Left ventricle myocardium inferior (tissue), 1 donor: ENCODE measurements at places on chromosomes 1 and 21.

DNA sequence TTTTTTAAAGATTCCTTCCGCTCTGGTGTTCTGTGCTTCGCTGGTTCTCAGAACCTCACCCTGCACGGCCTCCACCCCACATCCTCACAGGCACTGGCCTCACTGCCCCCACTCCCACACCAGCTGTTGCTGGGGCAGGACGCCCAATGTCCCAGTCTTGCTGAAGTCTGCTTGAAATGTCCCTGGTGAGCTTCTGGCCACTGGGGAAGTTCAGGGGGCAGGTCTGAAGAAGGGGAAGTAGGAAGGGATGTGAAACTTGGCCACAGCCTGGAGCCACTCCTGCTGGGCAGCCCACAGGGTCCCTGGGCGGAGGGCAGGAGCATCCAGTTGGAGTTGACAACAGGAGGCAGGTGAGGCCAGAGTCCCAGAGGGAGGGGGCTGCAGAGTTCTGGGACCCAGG, at the start of gene C1QA:
TSS of gene C1QA (plus strand) at position 276 of the 400 bp plus-strand sequence. CDS start 989 bp downstream, outside the sequence.
- DNase-seq = peak; percentile 62

DNA sequence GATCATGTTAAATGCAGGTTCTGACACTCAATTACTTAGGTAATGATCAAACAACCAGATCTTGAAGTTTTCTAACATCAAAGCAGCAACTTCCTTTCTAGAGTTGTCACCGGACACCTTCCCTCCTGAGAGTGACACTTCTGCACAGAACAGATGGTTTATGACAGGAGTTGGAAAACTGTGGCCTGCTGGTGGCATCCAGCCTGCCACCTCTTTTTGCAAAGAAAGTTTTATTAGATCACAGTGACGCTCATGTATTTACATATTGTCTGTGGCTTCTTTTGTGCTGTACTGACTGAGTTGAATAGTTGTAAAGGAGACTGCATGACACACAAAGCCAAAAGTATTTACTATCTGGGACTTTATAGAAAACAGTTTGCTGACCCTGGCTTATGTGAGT, 28.3 kb downstream of the DDR2 start:
- no peak for DNase-seq

DNA sequence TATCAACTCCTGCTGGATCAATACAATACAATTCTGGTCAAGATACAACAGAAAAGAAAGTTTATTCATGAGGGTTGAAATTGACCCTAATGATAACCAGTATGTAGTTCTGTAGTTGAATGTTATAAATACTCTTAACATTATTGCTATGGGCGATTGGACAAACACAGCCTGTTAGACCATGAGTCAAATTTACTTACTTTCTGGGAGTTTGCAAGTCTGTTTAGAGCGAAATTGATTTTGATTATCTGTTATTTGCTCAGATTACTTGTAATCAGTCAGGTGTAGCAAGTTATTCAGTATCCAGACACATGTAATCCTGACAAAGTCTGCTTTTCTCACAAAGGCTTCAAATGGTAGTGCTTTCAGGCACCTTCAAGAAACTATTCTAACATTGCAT, 216.6 kb upstream of the B3GALT2 start:
- DNase-seq = no peak

DNA sequence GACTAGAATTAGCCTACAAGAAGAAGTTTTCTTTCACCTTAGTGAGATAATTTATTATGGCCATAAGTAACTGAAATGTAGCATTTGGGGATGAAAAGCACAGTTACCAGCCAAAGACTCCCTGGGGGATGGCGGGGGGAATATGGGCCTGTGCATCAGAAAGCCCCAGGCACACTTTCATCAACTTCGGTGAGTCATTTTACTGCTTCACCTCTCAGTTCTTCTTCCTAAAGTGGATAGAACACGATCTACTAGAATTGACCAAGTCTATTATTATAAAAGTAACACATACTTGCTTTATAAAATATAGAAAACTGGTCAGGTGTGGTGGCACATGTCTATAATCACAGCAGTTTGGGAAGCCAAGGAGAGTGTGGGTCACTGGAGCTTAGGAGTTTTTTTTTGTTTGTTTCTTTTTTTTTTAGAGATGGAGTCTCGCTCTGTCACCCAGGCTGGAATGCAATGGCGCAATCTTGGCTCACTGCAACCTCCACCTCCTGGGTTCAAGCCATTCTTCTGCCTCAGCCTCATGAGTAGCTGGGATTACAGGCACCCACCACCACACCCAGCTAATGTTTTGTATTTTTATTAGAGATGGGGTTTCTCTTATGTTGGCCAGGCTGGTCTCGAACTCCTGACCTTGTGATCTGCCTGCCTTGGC, 141.8 kb downstream of the ZZZ3 start:
- no peak for DNase-seq

GRCh38 chr1:213960963-213961362, 26.8 kb upstream of the PROX1 start:
- no peak for DNase-seq

DNA sequence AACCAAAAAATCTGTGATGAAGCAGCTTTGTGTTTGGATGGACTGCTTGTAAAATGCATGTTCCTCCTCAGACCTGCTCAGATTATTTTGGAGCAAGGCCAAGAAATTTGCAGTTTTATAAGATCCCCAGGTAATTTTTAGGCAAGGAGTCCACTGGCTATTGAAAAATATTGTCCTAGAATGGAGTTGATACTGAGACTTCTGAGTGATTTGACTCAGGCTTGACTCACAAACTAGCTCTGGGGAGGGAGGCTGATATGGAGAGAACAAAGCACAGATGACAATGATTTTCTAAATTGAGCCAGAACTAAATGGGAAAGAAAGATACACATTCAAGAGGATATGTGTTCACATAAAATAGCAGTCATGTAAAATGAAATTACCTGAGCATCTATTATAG, 36.7 kb downstream of the AGL start:
- DNase-seq = no peak

DNA sequence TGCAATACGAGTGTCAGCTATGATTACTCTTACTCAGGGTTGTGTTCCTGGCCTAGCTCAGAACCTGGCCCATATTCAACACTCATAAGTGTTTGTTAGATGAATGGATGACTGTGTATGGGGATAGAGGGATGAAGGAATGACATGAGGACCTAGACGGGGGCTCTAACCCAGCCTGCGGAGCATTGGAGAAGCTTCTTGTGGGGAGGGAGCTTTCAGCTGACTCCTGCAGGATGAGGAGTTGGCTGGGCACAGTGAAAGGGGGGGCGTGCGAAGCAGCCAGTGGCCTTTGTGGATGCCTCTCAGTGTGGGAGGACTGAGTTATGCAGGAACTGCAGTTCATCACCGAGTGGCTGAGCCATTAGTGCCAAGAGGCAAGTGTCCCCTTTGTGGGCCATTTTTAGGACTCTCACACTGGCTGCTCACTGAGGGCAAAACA, 1.2 kb upstream of the EXTL1 start:
- DNase-seq = no peak

- no peak for DNase-seq
Observed at GRCh38 chr1:227396539-227397353, 78.5 kb upstream of the CDC42BPA start.

DNA sequence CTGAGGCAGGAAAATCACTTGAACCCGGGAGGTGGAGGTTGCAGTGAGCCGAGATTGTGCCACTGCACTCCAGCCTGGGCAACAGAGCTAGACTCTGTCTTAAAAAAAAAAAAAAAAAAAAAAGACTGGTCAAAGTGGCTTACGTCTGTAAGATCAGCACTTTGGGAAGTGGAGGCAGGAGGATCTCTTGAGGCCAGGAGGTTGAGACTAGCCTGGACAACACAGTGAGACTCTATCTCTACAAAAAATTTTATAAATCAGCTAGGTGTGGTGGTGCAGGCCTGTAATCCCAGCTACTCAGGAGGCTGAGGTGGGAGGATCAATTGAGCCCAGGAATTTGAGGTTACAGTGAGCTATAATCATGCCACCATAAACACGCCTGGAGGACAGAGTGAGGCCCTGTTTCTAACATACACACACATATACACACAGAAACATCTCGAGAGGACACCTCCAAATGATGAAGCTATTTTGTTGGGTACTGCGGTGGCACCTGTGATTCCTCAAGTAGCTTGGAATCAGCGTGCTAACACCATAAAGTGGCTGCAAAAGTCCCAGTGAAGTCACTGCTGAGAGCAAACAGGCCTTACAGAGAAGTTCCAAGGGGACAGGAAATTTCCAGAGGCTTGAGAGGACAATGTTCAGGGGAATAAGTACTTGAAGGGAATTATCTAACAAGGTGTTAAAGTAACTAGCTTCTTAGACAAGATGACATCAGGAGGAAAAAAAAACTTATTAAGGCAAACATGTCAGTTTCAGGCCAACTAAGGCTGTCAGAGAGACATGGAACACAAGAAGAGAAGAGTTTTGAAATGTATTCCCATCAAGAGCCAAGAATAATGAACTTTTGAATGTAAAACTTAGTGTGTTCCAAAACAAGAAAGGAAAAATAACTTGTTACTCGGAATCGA, 1.3 kb downstream of the NADK start:
- DNase-seq = no peak

DNA sequence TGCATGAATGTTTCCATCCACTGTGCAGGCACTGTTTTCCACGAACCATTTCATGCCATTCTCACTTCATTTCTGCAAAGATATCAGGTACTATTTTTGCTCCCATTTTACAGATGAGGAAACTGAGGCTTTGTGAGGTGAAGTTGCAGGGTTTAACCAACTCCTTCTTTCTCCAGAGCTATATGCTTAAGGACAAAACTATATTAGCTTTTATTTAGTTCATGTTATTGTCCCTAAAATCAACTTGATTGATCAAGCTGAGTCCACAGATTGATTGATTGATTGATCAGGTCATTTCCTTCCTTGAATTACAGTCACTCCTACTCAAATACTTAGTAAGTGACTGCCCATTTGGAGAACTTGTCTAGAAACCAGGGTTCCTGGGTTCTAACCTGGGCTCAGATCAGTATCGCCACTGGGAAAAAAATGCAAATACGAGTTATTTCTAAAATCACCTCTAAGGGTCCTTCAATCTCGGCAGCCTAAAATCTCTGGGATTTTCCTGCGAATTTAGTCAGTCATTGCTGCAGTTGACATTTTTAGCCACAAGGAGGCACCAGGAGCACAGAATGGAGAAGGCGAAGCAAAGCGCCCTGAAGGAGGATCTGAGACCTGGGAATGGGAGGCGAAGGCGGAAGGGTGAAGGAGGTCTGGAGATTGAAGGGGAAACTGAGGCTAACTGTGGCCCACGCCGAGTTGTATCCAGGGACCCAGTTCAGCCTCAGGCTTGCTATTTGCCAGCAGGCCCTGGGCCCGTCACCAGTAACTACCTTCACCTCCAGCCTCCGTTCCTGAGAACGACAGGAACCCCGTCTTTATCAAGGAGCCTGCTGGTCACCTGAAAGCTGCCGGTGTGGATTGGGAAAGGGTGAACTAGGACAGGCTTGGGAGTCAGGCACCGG, 14.3 kb upstream of the MUL1 start:
- peak; percentile 38 for DNase-seq

GRCh38 chr1:154896771-154897286, 26.7 kb upstream of the KCNN3 start:
- no peak for DNase-seq

GRCh38 chr1:61035880-61036279, 46.5 kb upstream of the NFIA start:
- DNase-seq = no peak

DNA sequence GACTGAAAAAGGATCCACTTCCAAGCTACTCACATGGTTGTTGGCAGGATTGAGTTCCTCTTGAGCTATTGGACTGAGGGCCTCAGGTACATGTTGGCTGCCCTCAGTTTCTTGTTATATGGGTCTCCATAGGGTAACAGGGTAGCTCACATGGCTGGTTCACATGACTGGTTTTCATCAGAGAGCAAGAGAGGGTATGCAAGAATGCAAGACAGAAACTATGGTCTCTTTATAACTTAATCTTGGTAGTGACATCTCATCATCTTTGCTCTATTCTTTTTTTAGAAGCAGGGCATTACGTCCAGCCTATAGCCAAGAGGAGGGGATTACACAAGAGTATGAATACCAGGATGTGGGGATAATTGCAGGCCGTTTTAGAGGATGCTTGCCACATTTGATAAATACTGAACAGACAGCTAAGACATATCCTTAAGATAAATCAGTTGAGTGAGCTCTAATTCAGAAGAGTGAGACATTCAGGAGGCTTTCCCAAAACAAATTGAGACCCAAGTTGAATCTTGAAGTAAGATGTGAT, 100.2 kb downstream of the HMCN1 start:
- DNase-seq = no peak

DNA sequence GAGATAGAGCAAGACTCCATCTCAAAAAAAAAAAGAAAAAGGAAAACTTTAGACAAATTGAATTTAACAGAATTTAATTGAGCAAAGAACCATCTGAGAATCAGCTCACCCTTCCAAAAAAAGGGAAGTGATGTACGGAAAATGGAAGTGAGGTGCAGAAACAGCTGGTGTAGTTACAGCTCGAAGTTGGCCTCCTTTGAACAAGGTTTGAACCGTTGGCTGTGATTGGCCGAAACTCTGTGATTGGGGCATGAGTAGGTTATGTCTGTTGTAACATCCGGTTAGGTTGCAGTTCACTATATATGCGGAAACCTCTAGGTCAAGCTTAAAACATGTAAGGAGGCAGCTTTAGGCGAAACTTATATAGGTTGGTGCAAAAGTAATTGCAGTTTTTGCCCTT, 97.9 kb upstream of the KIF26B start:
- no peak for DNase-seq

GRCh38 chr1:107413951-107414350, 273.1 kb downstream of the NTNG1 start:
- DNase-seq = no peak

- peak; percentile 64 for DNase-seq
Observed at GRCh38 chr1:43975249-43975961, 645 bp downstream of the ATP6V0B start.

DNA sequence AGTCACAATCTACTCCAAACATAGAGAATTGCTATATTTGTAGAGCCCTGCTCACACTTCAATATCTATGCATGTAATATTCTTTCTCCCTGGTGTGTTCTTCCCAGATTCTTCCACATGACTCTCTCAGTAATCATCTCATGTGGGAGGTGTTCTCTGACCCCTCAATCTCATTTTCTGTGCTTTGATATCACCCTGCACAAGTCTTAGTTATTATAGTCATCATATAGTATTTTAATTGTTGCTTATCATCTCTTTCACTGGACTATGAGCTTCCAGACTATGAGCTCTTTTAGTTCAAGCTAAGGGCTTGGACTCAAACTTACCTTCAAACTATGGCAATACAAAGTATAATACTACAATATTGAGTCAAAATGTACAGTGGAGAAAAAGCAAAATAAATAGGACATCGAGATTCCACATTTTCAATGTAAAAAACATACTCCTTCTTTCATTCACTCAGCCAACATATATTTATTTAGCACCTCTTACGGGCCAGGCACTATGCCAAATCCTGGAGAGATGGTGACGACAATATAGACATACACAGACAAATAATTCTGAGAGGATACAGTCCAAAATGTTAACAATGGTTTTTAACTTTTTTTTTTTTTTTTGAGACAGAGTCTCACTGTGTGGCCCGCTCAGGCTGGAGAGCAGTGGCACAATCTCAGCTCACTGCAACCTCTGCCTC, 12.7 kb downstream of the TESK2 start:
- DNase-seq = no peak

- no peak for DNase-seq
Observed at GRCh38 chr1:229127301-229127700, 143.6 kb upstream of the RAB4A start.
